ENCODE measurements at places on chromosomes 16 and 17.

DNA sequence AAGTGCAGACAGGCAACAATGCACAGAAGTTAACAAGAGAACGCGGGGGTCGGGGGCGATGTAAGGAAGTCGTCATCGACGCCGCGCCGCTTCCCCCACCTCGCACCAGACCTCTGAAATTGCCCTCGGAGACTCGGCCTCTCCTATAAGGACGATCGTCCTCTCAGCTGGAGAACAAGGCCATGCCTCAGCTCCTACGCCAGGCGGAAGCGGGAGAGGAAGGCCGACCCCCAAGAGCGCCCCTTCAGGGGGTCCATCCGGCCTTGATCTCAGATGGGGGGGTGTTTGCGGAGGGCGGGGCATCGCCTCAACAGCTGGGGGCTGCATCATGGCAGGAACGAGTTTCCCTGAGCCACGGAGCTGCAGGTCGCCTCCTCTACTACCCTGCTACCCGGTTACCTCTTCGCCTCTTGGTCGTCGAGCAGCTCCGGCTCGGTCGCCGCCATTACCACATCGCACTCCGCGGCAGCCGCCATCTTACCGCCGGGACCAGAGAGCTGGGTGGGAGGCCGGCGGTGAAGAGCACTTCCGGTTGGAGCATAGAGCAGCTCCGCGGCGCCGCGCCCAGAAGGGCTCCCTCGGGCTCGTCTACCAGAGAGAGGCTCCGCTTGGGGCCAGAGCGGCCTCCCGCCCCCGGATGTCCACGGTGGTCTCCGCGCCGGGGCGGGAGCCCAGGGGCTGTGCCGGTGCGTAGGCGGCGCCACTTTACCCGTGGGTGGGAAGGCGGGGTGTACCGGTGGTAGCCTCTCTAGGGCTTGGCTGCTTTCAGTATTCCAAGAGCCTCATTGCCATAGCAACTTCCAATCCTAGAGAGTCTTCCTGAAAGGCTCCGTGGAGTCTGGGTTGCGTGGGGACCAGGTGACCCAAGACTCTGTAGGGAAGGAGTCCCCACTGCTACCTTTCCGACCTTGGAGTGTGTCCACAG is at the start of gene DNAJC7:
Gene DNAJC7, minus strand, starts transcription at position 499 of the 925 bp plus-strand sequence. Its CDS starts 23 bp downstream, at position 476.
- peak; percentile 96 for DNase-seq

DNA sequence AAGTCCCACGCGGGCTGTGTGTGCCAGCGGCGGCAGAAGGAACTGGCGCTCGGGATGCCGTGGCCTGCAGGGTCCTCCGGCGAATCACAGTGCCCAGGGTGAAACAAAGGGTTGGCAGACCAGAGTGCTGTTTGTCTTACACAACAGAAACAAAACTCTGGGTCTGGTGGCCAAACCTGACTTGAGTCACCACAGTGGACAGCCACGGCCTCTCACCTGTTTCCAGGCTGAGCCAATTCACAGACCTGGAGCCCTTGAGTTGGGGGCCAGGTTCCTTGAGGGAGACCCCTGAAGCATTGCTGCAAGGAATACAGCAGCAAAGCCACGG is 2.1 kb upstream of the CHMP6 start:
- no peak for DNase-seq

DNA sequence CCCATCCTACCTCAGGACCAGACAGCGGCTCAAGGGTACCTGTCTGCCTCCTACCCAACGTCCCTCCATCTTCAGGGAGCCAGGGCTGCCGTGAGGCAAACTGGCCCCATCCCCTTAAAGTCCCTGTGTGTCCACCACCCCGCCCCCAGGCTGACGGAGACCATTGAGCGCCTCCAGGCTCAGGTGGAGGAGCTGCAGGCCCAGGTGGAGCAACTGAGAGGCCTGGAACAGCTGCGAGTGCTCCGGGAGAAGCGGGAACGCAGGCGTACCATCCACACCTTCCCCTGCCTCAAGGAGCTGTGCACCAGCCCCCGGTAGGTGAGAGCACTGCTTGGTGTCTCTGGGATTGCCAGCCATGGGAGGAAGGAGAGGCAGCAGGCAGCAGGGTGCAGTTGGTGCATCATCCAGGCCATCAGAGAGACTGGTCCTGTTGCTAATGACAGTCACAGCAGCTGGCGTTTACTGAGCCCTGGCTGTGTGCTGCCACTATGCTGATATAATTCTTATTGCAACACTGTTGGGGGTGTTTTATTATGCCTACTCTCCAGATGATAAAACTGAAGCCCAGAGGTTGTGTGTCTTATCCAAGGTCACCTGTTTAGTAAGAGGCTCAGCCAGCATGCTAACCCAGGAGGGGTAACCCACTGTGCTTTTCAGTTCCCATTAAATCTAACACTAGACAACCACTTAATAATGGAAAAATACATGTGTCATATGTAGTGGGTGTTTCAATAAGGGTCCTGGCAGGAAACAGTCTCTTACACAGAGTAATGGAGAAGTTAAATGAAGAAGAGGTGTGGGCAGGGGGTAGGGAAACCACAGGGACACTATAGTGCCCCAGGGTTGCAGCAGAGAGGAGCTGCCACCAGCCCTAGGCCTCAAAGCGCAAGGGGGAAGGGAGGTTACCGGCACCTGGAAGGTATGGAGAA is 10.3 kb upstream of the MRPL58 start:
- DNase-seq, result no peak

- DNase-seq, result no peak
These were observed 19.4 kb upstream of the NKD1 start for GRCh38 chr16:50528820-50529219.

DNA sequence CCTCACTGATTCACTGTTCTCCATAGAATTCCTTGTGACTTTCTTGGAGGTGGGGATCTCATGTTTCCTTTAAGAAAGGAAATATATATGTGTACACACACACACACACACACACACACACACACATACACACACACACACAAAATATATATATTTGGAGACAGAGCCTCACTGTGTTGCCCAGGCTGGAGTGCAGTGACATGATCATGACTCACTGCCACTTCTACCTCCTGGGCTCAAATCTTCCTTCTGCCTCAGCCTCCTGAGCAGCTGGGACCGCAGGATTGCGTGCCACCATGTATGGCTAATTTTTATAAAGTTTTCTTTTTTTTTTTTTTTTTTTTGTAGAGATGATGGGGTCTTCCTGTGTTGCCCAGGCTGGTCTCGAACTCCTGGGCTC is 45.9 kb downstream of the CDH13 start:
- DNase-seq, result no peak

- DNase-seq, result no peak
These were observed 200.5 kb upstream of the CHMP6 start for GRCh38 chr17:80790981-80791742.

- no peak for DNase-seq
These were observed 54.0 kb downstream of the MRTFB start for GRCh38 chr16:14125000-14125681.

DNA sequence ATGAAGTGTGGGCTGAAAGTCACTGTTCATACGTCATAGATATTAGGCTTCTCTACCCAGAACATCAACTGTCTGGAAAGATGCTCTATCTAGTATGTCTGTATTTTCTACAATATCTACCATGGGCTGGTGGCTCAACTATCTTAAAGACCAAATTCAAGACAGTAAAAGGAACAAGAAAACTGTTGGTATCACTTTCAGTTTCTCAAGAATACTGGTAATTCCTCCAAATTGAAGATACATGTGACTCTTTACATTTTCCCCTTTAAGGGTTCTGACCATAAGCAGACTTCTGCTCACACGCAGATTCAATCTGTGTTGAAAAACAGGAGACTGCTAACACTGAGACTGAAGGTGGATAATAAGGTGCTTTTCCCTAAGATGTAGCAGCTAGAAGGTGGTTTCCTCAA is 24.2 kb downstream of the XPO6 start:
- DNase-seq, result no peak

DNA sequence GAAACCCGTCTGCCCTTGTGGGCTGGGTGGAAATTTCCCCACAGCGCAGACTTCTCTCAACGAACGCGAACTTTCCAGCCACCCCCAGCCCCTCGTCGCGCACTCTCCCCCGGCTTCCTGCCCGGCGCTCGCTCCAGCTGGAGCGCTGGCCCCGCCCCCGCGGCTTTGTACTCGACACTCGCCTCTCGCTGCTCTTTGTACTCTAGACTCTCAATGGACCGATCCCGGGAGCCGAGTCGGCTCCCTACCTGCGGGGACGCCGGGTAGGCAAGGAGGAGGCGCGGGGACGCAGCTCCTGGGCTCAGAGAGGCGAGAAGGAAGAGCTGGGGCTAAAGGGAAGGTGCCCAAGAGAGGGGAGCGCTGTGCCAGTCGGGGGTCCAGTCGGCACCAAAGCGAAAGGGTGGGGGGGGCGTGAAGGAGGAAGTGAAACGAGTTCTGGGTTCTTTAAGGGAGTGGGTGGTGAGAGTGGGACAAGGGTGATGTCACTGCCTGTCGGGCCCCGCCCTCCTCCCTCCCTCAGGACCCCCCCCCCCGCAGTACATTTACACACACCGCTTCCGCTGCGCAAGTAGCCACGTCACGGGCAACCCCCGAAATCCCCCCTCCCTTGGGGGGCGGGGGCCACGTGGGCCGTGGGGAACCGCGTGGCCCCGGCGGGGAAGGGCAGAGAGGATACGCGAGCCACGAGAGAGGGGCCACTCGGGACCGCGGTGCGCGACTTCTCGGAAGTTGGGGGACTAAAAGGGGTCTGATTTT is 9.7 kb downstream of the KDM6B start:
- DNase-seq, result peak; percentile 89

- DNase-seq, result no peak
These were observed 37.4 kb downstream of the ANKRD11 start for GRCh38 chr16:89452925-89453324.

DNA sequence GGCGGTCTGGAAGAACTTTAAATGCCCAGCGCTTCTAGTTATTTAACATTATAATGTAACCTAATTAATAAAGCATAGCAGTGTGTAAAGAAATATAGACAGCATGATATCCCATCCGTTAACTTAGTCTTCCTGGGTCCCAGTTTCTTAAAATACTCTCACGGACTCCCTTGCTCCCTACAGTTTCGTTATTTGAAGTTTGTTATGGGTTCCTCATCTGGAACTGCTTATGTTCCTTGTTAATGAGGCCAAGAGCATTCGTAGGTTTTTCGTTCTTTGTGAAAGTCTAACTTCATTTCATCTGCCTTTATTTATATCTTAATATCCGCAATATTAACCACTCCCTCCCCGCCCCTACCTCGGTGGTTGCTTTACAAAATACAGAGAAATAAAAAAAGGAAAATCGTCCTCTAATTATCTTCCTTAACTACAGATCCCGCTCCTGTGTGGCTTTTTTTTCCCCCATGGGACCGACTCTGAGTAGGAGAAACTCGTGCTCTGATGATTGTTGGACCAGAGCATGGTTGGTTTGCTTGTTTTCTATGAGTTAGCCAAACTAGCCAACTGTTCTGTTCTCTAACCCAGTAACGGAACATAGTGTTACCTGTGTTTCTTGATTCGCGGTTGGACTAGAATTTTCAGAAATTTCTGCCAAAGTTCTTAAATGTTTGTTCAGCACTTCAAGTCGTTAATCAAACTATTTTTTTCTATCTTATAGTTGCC is 863 bp downstream of the ADPRM start:
- no peak for DNase-seq

DNA sequence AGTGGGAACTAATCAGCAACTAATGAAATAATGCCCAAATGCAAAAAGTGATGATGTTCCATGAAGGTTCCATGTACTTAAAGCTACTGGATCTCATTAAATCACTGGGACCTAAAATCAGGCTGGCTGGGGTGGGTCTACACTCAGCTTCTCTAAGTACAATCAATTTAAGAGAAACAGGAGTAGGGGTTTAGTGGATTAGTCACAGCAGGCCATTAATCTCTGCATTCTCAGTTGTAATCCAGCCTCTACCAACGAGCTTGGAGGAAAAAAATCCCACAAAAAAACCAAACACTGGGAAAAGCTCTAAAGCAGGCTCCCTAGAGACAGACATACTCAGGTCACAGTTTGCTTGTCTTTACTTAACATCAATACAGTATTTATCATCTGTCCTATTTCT is 15.0 kb downstream of the CA10 start:
- no peak for DNase-seq

- DNase-seq, result no peak
These were observed 22.9 kb downstream of the PRR11 start for GRCh38 chr17:59178266-59178985.

DNA sequence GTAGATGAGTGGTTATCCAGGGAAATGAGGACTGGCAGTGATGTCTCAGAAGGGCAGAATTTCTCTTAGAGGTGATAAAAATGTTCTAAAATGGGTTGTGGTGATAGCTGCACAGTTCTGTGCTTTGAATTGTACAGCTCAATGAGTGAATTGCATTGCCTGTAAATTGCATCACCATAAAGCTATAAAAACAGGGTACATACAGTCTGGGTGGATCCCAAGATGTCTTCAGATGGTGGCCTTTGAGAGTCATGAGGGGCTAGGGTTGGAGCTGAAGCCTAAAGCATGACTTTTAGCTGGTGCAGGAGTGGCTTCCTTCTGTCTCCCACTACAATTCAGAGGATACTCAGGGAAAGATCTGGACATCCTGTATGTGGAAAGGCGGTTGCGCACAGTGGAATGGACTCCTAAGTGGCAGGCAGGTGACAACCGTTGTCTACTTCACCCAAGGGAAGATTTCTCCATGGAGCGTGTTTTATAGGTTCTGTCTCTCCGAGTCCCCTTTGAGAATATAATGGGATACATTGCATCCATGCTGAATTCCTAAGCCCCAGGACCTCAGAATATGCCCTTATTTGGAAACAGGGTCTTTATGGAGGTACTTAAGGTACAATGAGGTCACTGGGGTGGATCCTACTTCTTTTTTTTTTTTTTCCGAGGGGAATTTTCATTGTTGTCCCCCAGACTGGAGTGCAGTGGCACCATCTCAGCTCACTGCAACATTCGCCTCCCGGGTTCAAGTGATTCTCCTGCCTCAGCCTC is 1.6 kb upstream of the IL32 start:
- DNase-seq, result no peak

DNA sequence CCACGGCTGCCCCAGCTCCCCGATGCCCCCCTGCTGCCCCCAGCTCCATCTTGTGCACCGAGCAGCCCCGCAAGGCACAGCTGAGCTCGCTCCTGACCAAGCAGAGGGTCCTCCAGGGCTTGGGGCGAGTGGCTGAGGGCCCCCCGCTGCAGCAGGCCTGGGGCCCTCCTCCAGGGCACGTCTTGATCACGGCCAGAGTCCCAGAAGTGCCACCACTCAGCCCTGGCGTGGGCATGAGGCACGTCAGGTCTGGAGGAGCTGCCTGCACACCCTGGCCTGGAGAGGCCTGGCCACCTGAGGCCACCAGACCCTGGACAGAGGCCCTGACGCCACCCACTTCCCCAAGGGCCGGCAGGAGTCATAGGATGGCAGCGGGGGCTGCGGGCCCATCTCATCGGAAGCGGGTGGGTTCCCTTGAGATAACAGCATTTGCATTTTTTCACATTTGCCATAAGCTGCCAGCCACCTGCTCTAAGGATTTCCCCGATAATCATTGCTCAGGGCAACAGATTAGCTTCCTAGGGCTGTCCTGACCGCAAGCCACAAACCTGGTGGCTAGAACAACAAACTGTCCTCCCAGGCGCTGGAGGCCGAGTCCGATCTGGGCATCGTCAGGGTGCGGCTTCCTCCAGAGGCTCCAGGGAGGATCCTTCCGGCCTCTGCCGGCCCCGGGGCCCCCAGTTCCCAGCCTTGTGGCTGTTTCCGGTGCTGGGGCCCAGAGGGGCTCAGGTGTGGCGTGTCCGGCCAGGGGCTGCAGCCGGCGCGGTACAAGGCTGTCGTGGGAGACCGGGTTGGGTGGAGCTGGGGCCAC is 23.9 kb upstream of the C1QTNF8 start:
- DNase-seq, result no peak
